Kidney capillary endothelial cell (primary cell): ENCODE measurements at places on chromosomes 5 and 9.

DNA sequence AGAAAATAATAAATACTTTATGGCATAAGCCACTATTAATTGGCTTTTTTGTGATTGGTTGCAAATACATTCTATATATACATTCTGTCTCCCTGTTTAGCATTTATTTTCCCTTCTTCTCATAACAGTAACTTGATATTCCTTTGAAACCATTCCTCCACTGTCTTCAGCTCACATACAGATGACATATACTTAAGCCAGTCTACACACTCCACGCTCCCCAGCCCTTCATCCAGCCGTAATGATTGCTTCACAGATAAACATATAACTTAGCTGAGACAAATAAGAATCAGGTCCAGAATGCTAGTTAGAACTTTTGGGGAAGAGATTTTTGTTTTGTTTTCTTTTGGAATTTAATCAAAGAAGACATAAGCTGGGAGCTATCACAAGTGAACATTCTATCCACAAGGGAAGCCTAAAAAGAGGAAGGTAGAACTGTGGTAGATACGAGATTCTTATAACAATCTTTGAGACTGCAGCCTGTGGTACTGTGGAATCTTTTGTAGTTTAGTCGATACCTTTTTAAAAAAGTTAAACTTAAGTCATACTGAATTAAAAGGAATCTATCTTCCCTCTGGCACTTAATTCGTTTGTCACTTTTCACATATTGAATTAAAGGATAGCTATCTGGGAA, 365.1 kb upstream of the PRR16 start:
- no peak for DNase-seq

DNA sequence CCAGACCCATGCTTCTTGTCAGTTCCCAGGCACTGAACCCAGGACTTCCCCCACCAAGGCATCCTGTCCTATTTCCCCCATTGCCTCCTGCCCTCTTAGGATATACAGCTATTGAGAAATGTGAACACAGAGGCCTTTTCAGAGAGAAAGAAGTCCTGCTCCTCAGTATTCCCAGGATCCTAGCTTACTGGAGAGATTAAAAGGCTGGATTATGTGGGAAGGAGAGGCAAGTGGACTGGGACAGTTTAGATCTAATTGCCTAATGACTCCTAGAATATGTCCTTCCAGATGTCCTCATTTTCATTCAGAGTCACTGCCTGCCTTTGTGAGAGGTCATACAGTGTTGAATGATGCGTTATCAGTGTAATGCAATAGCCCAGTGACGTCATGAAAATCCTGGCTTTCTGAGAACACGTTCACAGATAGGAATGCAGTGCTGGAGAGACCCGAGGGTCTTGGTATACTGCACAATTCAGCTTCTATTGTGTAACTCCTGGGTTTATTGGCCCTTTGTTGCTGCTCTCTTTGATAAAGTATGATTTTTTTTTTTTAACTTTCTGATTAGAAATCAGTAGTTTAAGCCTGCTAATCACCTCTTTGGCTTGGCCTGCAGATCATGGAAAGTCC, 26.2 kb downstream of the WWC1 start:
- peak; percentile 72 for DNase-seq

DNA sequence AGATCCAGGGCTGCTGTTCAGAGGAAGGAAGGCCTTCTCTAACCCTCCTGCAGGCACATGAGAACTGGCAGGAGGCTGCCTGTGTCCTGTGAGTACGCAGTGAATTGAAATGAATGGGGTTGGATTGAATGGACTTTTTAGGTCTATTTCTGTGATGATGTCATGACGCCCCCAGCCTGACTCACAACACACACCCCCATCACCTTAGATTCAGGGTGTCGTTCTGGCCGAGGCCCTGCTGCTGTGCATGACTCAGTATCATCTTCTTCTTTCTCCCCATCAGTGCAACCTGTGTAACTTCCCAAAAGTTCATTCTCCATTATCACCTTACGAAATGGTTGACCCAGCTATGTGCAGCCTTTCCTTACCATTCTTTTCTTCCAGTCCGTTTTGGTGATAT, 5.4 kb downstream of the PCAT7 start:
- DNase-seq: no peak

DNA sequence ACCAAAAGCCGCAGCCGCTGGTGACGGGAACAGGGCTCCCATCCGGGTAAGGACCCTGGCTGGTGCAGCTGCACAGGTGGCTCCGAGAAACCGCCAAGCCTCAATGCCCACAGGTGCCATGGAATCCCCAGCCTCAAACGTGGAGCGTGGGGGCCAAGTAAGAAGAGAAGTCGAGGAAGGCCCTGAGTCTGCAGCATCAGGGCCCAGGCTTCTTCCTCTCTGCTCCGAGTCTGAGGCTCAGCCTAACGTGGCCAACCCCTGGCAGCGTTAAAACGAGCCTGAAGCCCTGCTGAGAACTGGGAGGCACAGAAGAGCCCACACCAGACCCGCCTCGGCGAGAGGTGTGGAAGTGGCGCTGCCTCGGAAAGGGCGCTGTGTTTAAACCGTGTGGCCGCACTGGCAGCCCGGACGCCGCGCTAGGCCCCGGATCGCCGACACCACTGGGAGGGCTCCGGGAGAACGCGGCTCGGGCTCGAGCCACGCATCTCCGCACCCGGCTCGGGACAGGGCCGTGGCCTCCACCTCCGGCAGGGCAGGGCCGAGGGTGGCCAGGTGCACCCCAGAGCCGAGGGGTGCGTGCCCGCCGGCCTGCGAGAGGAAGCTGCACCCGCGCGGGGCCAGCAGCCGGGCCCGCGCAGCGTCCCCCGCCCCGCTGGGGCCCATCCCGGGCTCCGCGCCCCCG, 730 bp downstream of the ZMYND19 start:
- no peak for DNase-seq

- DNase-seq: no peak
These were observed 376.6 kb downstream of the EFNA5 start for GRCh38 chr5:107294211-107294550.

DNA sequence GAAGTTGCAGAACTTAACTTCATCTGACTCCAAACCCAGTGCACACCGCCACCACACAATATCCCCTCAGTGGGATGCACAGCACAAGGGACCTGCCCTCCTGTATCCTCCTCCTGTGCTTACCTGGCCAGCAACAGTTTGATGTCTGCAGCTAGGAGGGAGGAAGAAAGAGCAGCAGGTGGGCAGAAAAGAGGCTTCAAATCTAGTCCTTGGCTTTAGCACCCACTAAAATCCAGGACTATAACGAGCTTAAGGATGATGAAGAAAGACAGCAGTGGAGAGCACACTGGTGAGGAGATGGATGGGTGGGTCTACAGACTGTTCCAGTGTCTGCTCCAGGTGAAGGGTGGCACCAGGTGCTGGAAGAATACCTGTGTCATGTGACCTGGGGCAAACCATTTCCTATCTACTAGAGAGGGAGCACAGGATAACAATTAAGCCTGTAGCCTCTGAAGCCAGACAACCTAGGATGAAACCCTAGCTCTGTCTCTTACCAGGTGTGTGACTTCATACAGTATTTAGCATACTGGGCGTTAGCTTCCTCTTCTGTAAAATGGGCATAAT, 100.0 kb downstream of the SH3TC2 start:
- no peak for DNase-seq

GRCh38 chr9:129834489-129835127, 467 bp downstream of the C9orf78 start:
- no peak for DNase-seq

- DNase-seq: no peak
These were observed 110.9 kb downstream of the ESM1 start for GRCh38 chr5:54874337-54875021.

GRCh38 chr5:133113331-133114061, 61.7 kb downstream of the HSPA4 start:
- no peak for DNase-seq

DNA sequence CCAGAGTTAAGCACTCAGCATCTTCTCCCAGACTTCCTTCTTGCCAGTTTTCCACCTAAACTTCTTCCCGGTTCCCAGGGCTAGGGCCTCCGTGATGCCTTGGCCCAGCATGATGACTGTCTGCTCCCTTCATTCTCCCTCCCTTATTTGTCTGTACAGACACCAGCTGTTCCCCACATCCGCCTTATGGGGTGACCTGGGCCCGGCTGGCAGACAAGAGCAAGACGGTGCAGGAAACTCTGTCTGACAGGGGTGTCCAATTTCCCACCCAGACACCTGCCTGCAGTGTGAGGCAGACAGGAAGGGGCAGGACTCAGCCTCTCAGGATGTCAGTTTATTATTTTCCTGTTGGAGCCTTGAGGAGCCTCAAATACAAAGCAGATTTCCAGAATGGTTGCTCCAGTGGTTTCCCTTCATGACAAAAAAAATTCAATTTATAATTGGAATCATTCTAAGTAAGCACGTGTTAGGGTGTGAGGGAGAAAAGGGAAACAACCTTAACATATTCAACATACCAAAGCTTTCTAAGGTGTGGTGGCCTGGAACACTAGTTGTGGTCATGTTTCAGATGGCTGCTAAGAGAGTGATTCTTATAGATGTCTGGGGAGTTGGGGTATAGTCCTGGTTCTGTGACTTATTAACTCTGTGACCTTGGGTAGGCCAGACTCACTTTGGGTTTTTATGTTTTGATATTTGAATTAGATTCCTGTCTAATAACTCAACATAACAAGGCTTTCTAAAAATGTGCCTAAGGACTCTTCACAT, 234.5 kb downstream of the PAPPA start:
- DNase-seq: peak; percentile 53

GRCh38 chr5:146574713-146575112, 58.7 kb upstream of the GPR151 start:
- no peak for DNase-seq

GRCh38 chr5:86143837-86144236, 473.9 kb upstream of the COX7C start:
- DNase-seq: no peak

DNA sequence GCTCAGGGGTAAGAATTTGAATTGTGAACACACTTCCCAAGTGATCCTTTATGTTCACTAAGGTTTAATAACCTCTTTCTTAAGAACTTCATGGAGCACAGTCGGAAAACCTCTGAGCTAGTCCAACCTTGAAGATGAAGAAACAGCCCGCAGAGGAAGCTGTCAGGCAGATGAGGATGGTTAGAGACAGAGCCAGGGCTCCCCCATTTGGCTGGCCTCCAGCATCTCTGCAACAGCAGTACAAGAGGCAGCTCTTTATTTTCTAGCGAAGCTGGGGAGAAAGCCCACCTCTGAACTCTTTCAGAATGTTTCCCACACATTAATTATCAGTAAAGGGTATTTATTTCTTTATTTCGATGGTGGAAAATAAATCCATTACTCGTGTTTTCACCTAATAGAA, 350.8 kb downstream of the DMRT2 start:
- DNase-seq: no peak

GRCh38 chr9:27472195-27472594, 51.9 kb upstream of the IFNK start:
- no peak for DNase-seq

GRCh38 chr5:103247118-103247517, 11.4 kb upstream of the MACIR start:
- no peak for DNase-seq

- no peak for DNase-seq
These were observed 182.7 kb downstream of the OLFM1 start for GRCh38 chr9:135269912-135270830.

GRCh38 chr5:4924577-4924976, 215.6 kb upstream of the ADAMTS16 start:
- no peak for DNase-seq

DNA sequence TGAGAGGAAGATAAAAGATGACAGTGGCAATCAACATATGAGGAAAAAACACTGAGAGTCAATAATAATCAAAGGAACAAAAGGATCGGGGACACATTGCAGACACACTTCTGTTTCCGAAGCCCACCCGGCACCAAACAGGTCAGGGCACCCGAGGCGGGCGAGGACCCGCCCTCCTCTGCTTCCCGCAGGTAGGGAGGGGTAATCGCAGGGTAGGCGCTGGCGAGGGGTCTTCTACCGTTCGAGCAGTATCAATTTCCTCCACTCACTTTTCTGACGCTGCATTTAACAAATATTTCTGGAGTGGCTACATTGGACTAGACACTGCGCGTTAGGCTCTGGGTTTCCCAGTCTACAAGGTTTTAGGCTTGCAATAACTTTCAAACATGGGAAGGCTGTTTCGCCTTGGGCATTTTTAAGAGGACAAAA, 1.3 kb downstream of the TXN start:
- no peak for DNase-seq

GRCh38 chr5:73955271-73955846, 329.4 kb downstream of the ARHGEF28 start:
- no peak for DNase-seq

DNA sequence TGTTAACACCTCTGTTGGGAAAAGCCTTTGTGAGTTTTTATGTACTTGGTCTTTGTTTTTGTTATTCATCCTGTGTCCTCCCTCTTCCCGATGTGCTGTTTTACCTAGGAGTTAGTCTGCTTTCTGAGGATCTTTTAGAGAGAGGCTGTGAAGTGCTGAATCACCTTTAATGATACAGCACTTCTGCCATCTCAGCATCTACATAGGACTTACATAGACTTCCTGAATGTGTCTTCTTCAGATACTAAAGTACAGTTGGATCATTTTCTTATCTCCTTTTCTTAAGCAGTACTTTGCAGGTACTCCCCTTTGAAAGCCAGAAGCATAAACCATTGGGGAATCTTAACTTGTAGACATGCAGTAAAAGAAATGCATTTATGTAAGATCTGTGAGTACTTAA, 31.5 kb downstream of the OTULIN start:
- no peak for DNase-seq

GRCh38 chr9:113501129-113501686, 37.7 kb downstream of the RGS3 start:
- peak; percentile 86 for DNase-seq

DNA sequence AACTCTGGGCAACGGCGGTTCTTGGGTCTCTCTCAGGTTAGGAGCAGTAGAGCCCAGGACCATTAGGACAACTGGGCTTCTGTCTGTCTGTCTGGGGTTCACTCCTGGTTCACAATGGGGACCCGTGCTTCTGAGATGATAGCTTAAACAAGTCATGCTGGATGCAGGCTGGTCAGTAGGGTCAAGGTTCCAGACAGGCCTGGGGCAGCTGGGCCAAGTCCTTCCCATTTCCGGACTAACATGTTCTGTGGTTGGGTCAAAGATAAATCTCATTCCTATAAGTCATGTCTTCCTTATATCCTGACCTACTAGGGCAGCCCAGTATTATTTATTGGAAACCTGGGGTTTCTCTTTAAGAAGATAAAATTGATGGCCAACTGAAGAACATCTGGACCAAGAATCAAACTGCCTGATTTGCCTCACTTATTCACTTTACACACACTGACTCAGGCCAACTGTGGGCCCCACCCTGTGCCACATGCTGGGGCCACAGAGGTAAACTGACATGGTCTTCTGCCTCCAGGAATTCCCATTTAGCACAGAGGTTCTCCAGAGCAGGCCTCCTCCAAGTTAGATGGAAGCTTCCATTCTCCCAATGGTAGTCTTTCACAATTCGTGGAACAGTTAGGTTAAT, 8.3 kb downstream of the HDHD3 start:
- no peak for DNase-seq

DNA sequence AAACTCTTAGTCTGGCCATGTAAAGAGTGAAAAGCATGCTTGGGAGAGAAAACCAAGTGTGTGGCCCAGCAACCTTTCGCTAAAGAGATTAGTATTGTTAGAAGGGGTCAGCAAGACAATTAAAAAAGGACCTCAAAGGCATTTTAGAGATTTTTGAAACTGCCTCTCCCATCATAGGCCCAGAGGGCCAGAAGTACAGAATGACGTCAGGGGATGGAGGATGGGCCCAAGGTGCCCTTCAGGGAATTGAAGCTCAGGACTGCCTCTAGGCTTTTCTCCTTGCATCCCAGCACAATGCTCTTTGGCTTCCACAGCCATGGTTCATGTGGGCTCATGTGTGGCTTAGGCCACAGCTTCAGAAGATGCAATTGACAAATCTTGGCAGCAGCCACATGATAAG, 287.0 kb upstream of the COX7C start:
- DNase-seq: no peak
